ENCODE measurements at places on chromosomes 1 and 21. TPM values are rescaled to one million over a fixed set of nuclear protein-coding genes. Genes with fewer than 3 reads are reported as not detected.

SPAG17 gene
- 4.1 TPM for total RNA-seq

RXFP4 gene
- total RNA-seq, result 6.3 TPM

DNA sequence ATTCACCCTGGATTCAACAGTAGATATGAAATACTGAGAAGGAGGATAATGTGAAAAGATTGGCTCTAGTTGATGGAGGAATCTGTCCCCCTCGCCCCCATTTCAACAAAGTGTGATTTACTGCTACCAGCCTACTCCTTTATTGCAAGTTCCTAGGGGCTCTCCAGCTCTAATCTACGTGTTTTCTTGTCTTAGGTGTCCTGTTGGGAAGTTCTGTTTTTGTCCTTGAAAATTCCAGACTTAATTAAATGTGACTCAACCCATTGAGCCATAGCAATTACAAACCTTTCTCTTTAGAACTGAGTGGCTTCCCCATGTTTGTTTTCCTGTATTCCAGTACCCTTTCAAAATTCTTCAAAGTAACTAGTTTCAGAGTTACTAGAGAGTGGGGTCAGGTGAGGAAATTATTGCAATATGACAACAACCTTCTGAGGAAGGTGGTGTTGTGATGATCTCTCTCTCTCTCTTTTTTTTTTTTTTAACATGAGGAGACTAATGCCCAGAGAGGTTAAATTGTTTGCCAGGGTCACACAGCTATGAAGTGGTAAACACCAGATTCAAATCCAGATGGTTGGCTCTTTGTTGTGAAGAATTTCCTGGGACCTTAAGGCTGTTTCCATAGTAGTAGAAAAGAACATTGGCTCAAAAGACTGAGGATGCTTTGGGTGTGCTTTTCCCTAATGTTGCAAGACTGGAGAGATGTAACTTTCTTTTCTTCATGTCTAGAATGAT lies 3.5 kb downstream of the RGL1 start:
- DNase-seq, result no peak

GRCh38 chr1:95742591-95743089 lies 508.6 kb downstream of the RWDD3 start:
- DNase-seq, result peak; percentile 8

DNA sequence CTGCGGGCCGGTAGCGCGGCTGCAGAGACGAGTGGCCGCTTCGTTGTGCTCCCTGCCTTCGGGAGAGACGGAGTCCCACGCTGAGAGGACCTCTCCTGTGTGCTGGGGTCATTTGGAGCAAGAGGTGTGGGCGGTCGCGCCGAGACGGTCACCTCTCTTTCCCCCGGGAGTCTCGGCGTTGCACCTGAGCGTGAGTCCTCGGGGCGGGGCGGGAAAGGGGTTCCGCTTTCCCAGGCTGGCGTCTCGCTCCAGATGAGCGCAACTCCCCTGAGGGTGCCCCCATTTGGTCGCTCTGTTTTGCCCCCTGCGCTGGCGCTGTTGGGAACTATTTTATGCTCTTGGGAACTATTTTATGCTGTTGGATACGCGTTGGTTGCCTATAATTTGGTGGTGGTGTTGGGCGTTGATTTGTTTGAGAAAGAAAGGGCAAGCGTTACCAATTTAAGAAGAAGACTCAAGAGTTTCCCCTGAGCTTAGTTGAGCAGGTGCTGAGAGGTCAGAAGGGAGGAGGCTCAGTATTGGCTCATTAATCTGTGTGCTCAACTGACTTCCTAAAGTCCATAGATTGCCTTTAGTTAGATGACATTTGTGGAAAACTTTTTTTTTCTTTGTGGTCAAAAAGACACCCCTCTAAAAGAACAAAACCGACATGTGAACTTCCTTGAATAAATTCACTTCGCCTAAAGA lies 683 bp downstream of the LRRC8B start:
- no peak for DNase-seq

- DNase-seq, result peak; percentile 51
Observed at GRCh38 chr1:10045480-10046355, 13.0 kb downstream of the UBE4B start.

DNA sequence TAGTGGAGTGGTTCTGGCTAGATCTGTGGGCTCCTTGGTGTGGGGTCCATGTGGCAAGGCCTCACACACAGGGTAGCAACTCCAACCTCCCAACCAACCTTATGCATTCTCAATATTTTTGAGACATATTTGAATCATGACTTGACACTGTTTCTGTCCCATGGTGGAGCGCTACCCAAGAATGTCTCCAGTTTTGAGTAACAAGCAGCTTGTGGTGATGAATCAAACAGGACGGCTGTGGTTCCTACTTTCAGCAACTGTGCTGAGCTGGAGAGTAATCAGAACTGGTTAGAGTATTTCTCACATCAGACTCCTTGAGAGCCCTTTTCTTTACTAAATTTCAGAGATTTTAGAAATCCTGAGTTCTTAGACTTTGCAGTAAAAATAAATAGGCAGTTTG lies 3.1 kb downstream of the LCE3D start:
- no peak for DNase-seq

DNA sequence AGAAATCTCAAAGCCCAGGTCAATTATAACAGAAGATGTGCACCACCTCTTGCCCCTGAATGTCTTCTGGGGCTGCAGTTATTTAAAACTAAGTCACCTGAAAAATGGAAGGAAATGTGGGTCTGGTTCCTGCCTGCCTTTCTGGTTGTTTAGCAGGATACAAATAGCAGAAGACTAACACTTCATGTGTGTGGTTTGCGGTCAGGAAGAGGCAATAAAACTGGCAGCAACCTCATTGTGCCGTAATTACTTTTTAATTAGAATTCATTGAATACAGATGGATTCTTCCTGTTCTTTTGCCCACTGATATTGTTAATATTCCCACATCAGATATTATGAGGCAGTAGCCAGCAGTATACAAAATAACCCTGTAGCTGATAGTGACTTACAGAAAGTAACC lies 345.7 kb downstream of the ZNF326 start:
- no peak for DNase-seq

GRCh38 chr21:26965040-26965906 lies 1.6 kb downstream of the ADAMTS5 start:
- peak; percentile 23 for DNase-seq

- DNase-seq, result no peak
Observed at GRCh38 chr1:18511874-18512150, 31.1 kb downstream of the KLHDC7A start.

GRCh38 chr1:52057876-52058415 lies 1.9 kb downstream of the BTF3L4 start:
- no peak for DNase-seq

Measured in umbilical cord (tissue), 2 donors.